ENCODE measurements at places on chromosomes 4 and X. TPM values are rescaled to one million over a fixed set of nuclear protein-coding genes. Genes with fewer than 3 reads are reported as not detected.

DNA sequence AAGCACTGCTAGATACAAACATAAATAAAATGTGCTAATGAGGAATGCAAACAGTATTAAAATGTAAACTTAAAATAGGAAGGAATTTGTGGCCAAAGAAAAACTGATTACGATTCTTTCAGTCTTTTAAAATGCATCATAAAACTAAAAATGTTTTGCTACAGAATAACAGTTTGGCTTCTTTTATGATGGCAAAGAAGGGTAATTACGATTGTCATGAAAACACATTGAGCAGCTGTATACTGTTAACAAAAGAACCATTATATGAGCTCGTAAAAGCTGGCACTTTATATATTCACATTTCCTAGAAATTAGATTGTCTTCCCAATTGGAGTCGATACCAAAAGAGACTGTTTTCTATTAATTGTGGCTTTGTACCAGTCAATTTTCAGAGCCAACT lies 290.4 kb downstream of the NR3C2 start:
- DNase-seq, result no peak

Gene IGFBP7
- polyA plus RNA-seq, result 75.3 TPM

Gene PNMA5
- polyA plus RNA-seq, result not detected

Gene DCTD
- 182 TPM for polyA plus RNA-seq

DNA sequence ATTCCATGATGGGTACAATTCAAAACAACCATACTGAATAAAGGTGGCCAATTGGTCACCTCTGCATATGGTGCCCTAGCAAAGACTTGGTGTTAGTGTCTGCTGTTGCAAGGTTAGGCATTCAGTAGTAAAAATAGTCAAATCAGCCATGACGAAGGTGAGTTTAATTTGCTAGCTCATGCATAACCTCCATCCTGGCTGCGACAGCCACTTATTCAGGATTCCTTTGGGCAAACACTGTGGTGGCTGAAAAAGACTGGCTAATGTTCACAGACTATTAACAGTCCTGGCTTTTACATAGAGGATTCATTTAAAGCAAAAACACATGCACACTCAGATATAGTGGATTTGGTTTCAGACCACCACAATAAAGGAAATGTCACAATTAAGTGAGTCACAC lies 34.8 kb upstream of the MAP9 start:
- no peak for DNase-seq
